Aorta (tissue), 5 donors: ENCODE measurements at places on chromosomes 12 and 14. TPM values are rescaled to one million over a fixed set of nuclear protein-coding genes. Genes with fewer than 3 reads are reported as not detected.

Gene OR10A7
- total RNA-seq: not detected

Gene HOTAIR
- total RNA-seq: not detected

Gene DHH
- total RNA-seq: 1.3 TPM

Gene ACSM4
- total RNA-seq: not detected

Gene DNAJC22
- 0.24 TPM for total RNA-seq

Gene ANG
- total RNA-seq: 22.1 TPM

Gene CFAP54
- total RNA-seq: 0.91 TPM

Gene CPM
- total RNA-seq: 20.7 TPM

Gene GSKIP
- 17.2 TPM for total RNA-seq

Gene USP44
- 2.2 TPM for total RNA-seq

Gene CHD8
- total RNA-seq: 73.3 TPM

- no peak for DNase-seq
These were observed 794 bp downstream of the SLC22A17 start for GRCh38 chr14:23351681-23352505.

DNA sequence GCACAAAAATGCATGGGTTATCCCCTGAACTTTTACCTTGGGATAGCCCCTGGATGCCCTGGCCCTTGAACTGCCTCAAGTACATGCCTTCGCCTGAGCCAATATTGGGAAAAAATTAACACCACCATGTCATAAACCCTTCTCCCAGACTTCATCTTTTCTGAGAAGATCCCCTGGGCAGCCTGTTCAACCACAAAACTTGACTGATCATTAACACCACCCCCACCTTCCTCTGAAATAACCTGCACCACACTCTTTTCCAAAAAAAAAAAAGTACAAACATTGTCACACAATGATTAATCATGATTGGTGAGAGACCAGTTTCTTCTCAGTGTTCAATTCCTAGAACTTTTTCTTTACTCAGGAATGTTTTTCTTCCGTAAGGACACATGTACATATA lies 217.9 kb downstream of the PAX9 start:
- DNase-seq: no peak

DNA sequence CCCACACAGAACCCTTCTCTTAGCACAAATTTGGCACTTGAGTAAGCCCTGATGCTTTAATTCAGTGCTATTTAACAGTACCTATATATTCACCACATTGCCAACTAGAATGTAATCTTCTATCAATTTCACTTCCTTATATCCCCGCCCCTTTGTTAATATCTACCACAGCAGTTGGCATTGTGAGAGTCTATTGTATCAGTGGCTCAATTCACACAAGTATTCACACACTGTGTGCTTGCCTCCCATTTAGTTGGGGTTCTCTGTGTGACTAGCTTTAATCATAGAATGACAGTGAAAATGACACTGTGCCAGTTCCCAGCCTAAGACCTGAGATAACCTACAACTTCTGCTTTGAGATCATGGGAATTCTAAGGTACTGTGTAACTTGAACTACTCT lies 103.1 kb downstream of the SEC23A start:
- no peak for DNase-seq

- peak; percentile 66 for DNase-seq
These were observed at the start of gene RIPK3 for GRCh38 chr14:24339284-24340151. TSS of gene RIPK3 (minus strand) at chr14:24339991. CDS start at chr14:24339826, 165 bp downstream.

GRCh38 chr12:34206061-34206785 lies 183.9 kb downstream of the ALG10 start:
- DNase-seq: no peak

DNA sequence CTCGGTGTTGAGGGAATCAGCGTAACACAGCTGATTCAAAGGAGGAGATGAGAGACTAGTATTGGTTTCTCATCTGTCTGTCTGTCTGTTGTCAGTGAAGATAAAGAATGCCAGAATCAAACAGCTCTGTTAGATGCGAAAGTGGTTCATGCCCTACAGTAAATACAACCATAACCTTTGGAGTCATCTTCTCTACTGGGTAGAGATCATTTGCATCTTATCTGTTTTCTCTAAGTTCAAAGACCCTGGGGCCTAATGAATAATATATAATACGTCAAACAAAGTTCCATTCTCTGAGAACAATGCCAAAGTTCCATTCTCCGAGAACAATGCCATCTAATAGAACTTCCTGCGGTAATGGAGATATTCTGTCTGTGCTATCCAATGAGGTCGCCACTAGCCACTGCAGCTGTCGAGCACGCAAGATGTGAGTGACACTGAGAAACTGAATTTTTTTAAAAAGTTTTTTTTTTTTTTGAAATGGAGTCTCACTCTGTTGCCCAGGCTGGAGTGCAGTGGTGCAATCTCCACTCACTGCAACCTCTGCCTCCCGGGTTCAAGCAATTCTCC lies 6.6 kb downstream of the IL31 start:
- no peak for DNase-seq

DNA sequence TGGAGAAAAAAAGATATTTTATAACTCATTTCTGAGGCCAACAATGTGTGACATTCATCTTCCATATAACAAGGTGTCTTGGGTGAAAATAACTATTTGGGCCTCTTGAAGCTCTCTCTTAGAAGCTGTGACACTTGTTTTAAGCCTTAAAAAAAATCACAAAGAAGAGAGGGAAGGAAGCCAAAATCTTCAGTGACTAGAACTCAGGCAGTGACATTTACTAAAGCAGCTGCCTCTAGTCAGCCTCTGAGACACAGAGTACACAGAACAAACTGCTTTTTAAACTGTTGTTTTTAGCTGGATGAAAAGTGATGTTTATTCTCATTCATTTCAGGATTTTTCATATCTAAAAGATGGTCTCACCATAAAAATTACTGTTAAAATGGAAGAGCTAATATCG lies 793.6 kb downstream of the GALC start:
- DNase-seq: no peak

DNA sequence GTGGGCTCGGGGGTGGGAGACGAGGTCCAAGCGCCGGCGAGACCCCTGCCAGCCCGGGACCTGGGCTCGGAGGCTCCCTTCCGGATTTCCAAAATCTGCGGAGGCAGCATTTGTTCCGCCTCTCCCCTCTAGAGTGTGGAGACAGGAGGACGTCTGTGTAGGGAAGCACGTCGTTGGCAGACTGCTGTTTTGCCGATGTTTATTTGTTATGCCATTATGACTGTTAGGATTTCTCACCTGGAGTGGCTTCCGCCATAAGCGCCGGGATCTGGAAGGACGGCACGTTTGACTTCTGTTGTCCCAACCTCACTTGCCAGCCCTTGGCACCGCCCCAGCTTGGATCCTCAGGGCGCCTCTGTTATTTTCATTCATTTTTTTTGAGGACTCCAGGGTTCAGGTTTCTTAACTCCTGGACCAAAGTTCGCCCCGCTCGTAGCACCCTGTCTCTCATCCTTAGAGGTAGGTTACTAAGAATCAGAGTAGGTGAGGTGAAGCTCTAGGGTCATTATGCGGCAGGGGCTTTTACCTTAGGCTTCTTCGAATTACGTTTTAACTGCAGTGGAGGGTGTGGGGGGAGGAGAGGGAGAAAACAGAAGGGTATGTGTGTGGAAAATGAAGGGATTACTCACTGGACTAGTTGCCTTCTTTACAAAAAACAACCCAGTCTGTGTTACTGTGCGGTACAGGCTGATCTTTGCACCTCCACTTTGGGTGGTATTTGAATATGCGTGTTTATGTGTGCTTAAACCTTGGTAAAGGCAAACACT lies 547 bp upstream of the PYGL start:
- DNase-seq: peak; percentile 79

- DNase-seq: no peak
These were observed 276.3 kb downstream of the CPNE8 start for GRCh38 chr12:38629064-38629463.

GRCh38 chr14:41385797-41386196 lies 220.9 kb upstream of the LRFN5 start:
- DNase-seq: no peak

- DNase-seq: no peak
These were observed 1.4 kb downstream of the PPM1A start for GRCh38 chr14:60250257-60251035.

DNA sequence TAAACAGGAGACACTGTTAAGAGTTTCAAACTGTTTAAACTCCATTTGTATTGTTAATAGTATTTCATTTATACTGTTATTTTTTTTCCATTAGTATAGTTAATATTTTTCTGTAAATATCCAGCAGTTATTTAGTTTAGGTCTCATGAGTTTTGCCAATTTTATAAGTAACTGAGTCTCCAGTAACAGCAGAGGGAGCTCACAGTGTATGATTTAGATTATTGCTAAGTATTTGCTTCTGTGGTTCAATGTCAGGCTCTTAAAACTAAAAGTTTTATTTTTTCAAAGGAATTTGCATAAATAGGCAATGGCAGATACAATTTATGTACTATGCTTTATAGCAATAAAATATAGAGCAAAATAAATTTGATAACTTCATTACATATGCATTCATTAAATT lies 209.7 kb downstream of the ATXN7L3B start:
- no peak for DNase-seq

DNA sequence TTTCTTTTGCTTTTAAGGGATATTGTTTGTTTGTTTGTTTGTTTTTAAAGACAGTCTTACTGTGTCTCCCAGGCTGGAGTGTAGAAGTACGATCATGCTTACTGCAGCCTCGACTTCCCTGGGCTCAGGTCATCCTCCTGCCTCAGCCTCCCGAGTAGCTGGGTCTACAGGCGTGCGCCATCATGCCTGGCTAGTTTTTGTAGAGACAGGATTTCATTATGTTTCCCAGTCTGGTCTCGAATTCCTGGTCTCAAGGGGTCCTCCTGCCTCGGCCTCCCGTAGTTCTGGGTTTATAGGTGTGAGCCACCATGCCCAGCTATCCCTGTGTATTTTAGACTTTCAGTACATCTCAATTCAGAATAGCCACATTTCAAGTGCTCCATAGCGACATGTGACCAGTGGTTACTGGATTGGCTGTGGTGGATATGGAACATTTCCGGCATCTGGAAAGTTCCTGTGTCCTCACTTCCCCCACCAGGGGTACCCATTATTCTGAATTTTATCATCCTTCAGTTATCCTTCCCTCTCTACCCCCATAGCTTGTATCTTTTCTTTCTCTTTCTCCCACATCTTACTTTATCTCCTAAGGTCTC lies 61.1 kb downstream of the HRK start:
- DNase-seq: no peak

GRCh38 chr12:71858848-71859247 lies 19.3 kb downstream of the TBC1D15 start:
- no peak for DNase-seq

DNA sequence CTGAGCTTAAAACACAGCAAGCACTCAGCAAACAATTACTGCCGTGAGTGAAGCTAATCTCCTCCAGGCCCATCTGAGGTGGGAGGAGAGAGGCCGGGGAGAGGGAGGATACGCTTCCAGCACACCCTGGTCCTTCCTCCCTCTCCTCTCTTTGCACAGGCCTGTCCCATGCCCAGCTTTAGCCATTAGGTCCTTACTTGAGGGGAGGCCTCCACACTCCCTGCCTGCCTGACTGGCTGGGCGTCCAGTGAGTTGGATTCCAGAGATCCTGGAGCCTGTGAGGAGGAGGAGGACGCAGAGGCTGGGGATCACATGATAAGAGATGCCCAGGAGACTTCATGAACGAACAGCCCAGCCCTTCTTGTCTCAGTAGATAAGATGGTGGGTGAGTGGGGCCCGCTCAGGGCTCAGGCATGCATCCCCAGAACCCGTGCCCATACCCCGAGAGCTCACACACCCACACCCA lies 65.1 kb upstream of the NCOR2 start:
- no peak for DNase-seq

- no peak for DNase-seq
These were observed 83.3 kb downstream of the SPTB start for GRCh38 chr14:64796369-64796768.

GRCh38 chr14:20846560-20846959 lies 43.9 kb upstream of the RNASE1 start:
- no peak for DNase-seq

DNA sequence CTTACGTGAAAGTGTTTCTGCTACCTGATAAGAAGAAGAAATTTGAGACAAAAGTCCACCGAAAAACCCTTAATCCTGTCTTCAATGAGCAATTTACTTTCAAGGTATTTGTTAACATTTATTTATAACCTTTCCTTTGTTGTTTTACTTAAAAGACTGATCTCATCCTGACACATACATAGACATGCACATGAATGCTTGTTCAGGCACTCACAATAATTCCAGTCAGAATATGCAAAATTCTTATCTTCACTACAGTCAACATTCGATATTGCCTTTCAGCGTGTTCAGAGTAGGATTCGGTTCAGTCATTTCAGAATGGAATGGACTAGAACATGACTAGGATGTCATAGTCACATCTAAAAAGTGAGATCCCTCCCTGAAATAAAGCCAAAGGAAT lies 394.6 kb downstream of the PAWR start:
- no peak for DNase-seq

DNA sequence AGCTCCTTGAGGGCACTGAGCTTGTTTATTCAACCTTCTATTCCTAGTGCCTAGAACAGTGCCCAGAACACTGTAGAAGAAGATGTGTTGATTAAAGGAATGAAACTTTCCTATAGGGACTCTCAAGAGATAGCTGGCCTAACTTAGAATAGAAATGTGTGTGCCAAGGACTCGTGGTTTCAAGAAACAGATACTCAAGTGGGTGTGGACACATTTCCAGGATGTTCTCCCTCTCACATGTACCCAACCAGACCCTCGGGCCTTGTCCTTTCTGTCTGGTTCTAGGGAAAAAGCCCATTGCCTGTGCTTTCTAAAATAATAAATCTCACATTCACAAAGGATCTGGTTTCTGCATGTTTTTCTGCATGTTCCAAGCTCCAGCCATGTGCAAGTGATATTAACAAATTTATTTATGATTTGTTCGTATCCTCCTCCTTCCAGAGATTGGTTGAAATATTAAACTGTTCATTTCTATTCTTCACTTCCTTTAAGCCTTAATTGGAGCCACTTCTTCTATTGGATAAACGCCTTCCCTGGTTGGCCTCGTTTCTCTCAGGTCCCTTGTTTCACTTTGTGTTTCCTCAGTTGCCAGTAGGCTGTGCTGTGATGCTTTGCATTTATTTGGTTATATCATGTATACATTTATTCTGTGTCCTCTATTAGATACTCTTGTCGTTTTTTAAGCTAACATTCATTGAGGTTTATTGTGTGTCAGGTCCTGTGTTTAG lies 89.8 kb downstream of the CRADD start:
- DNase-seq: no peak

- peak; percentile 47 for DNase-seq
These were observed 21.2 kb downstream of the ZFP36L1 start for GRCh38 chr14:68771631-68772030.

GRCh38 chr12:132356691-132357622 lies 27.6 kb upstream of the GALNT9 start:
- peak; percentile 69 for DNase-seq

- DNase-seq: no peak
These were observed 27.1 kb downstream of the DCP1B start for GRCh38 chr12:1977109-1977508.

DNA sequence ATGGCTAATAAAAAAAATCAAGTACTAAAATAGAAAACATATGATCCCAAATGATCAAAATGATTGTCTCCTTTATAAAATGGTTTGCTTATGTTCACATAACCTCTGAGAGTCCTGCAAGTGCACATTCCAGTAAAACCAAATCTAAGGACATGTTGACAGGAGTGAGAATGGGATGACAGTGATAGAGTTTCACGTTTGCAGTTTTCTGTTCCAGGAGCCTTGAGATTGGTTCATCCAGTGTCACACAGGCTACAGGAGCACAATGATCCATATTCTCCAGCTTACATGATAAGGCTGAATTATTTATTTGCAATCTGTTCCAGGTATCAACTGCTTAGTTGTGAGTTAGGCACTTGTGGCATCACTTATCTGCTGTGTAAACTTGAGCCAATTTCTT lies 1.5 kb upstream of the GYS2 start:
- no peak for DNase-seq
